Chondrocyte (in vitro differentiated cells): ENCODE measurements at places on chromosomes 4 and X.

- no peak for DNase-seq
Observed at GRCh38 chrX:134886002-134886596, 104.7 kb upstream of the SMIM10 start.

- DNase-seq, result no peak
Observed at GRCh38 chr4:92021203-92021602, 282.6 kb upstream of the GRID2 start.

GRCh38 chr4:7402526-7402925 is 32.2 kb downstream of the PSAPL1 start:
- peak; percentile 2 for DNase-seq

GRCh38 chr4:129490516-129490915 is 394.6 kb downstream of the C4orf33 start:
- DNase-seq, result no peak

DNA sequence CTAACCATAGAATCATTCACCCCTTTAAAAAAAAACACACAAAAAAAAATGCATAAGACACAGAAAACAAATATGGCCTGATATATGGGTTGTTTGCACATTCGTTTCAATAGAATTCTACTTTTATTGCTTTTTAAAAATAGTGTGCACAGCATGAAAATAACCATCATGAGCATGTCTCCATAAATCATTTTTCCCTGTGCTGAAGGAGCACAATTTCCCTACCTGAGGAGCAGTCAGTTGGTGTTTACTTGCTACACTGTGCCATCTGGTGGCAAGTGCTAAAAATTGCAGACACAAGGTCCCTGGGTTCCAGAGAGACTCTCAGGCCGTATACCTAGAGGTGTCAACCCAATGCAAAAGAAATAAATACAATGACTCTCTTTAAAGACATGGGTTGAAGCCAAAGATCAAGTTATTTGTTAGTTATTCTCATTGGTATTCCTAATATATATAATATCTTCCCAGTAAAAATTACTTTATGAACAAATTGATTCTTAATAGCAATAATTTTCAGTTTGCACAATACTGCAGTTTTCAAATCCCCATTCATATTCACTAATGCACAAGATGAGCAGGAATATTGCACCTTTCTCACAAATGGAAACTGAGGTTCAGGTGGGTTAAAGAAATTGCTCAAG is 551.4 kb downstream of the IQCM start:
- no peak for DNase-seq

- DNase-seq, result no peak
Observed at GRCh38 chrX:79181401-79181800, 36.9 kb downstream of the GPR174 start.

- no peak for DNase-seq
Observed at GRCh38 chrX:68832101-68832416, 3.2 kb downstream of the EFNB1 start.

DNA sequence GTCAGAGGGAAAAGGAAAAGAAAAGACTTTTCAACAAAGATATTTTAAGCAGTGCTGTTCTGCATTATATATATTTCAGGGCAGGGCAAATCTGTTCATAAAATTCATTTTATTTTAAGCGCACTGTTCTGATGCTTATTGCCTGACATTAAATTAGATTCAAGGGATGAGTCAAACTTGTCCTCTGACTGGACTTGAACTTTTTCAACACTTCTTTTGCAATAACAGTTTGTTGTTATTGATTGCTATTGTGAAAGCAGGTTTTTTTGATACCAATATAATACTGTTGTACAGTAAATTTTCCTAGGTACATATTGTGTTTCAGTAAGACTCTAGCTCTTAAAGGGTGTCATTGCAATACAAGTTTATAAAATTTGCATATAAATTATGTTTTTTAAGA is 481.3 kb downstream of the NAF1 start:
- no peak for DNase-seq

GRCh38 chr4:157444014-157444413 is 223.5 kb downstream of the GRIA2 start:
- no peak for DNase-seq
